ENCODE measurements at places on chromosomes 3 and 15.

DNA sequence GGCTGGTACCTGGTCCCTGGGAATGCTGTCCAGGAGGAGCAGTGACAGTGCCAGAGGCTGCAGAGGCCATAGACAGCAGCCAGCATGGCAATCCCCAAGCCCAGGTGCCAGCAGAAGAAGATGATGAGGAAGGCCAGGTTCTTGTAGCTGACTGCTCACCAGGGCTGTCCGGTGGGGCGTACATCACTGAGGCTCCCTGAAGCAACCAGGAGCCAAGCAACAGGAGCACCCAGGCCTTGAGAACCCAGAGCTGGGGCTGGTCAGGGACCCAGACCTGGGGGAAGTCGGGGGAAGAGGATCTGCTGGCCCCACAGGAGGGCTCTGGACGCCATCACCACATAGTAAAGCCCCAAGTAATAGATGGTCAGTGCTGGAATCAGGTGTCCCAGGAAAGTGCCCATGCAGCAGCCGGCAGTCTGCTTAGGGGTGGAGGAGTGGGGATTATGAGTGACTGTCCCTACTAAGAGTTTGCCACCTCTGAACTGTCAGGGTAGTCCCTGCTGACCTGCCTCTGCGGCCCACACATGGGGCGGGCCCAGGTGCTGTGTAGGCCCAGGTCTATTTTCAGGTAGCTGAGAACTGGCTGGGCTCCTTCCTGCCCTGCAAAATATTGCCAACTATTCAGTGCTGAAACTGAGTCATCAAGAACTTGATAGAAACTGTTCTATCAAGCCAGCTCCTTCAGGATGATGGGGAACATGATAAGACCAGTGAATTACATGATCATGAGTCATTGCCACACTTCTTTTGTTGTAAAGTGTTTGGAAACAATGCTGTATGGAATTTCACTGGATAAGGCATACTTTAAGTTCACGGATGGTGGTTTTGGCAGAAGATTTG, 68.7 kb downstream of the CHRD start:
- no peak for DNase-seq

- DNase-seq = no peak
These were observed 2.8 kb downstream of the SHISA5 start for GRCh38 chr3:48501196-48501595.

DNA sequence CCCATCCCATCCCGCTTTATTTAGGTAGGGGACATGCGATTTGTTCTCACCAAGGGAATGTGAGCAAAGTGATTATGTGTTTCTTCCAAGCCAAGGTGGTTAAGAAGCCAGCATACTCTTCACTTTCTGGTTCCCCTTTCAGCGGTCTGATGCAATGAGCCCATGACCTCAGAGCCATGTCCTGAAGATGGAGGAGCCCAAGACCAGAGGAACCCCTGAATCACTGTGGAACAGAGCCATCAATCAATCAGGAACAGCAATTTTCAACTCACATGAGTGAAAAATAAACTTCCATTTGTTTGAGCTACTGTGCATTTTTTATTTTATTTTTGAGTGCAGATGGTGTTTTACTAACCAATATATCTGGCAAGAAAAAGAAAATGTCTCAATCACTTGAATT, 10.8 kb downstream of the THRB start:
- no peak for DNase-seq

- no peak for DNase-seq
These were observed 477.9 kb upstream of the NECTIN3 start for GRCh38 chr3:110593749-110594148.

GRCh38 chr15:98903377-98904018, 104.1 kb downstream of the PGPEP1L start:
- no peak for DNase-seq

GRCh38 chr3:31196881-31197364, 302.5 kb upstream of the GADL1 start:
- no peak for DNase-seq

DNA sequence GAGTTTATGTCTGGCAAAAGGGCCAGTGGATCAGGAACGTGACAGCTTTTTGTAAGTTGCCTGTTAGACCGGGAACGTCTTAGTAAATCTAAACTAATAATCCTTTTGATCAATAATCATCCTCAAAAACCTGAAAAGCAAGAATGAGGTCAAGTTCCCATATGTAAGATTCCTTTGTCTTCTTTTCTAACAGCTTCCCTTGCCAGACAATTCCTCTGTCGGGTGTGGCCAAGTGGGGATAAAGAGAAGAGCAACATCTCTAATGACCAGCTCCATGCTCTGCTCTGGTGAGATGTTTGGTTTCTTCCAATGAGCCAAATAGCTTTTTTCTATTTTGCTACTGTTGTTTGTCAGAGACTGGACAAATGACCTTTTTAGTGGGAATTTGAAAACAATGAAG, 19.8 kb downstream of the FANCD2OS start:
- DNase-seq = no peak

DNA sequence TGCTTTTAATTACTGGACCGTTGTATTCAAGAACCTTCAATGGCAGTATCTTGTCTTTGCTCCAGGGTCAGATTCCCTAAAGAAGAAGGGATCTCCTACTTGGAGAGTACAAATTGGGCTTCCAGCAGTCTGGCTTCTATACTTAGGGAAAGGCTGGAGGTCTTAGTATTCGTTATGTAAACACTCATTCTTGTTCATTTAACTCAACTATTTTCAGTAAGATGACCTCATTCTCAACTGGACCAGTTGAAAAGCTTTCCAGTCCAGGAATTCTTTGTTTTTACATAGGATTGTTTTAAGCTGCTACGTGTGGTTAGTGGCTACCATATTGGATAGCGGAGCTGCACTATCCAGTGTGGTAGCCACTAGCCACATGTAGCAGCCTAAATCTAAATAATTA, 4.6 kb downstream of the SENP5 start:
- DNase-seq = no peak

DNA sequence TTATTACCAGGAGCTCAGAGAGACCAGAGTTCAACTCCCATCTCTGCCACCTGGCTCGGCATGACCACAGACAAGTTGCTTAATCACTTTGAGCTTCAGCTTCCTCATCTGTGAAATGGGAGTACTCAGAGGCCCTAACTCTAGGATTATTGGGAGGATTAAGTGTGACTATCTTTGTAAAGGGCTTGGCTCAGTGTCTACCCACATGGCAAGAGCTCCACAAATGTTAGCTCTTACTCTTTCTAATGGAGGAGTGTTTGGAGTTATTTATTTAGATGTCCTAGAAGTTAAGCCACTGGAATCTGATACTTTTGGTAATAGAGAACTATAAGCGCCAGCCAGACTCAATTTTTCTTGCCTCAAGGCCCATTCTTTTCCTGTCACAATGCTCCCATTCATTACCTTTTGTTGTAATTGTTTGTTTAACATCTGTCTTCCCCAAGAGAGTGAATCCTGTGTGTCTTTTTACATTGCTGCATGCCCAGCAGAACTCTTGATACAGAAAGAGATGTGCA, 12.3 kb upstream of the LMCD1 start:
- DNase-seq = no peak

DNA sequence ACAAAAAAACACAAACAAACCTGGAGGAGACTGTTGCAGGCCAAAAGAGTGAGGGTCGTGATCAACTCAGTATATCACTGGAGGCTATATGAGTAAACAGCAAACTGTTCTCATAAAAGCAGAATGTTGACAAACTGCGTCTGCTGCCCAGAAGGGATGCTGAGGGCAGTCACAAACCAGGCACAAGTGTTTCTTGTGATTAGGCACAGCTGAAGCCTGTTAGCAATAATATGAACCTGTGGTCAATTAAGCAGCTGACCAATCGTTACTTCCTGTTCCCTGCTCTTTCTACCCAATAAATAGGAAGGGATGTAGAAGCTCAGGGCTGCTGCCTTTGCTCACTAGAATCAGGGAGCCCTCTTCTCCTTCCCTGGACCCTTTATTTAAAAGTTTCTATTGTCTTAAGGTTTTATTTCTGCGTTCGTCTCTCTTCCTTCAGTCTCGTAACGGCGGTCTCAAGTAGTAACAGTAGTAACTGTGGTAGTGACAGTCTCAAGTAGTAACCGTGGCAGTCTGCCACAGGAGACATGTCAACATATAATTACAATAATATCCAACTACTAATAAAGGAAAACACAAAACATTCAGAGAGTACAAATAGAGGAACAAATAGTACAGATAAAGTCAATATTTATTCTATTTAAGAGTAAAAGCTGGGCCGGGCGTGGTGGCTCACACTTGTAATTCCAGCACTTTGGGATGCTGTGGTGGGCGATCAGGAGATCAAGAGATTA, 698.4 kb upstream of the CCDC54 start:
- no peak for DNase-seq

DNA sequence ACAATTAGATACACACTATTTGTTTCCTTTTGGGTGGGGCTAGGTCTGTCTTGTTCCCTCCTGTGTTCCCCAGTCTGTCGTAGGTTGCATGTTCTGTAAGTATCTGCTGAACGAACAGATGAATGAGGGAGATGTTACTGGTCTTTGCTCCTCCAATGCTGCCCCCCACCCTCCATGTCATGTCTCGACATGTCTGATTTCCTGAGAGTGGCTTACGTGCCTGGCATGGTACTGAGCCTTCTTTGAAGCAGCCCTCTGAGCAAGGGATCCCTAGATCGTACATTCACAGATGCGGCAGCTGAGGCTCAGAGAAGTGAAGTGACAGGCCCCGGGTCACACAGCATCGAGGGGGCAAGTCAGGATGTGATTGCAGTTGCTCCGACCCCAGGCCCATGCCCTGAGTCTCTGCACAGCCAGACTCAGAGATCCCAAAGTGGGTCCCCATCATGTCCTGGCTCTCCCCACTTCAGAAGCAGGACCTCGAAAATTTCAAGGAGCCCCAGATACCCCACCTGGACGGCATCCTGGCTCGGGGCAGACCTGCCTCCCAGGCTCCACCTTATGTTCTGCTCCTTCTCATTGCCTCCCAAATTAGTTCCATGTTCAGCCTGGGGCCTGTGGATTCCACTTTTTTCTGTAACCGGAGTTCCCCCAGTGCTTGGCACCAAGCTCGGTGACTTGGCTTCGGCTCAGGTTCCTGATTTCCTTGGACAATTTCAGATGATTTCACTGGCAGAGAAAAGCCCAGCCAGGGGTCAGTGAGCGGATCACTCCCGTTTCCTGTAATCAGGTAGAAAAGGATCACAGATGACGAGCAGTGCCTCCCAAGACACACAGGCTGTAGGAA, 24.7 kb downstream of the GOLGA6L2 start:
- DNase-seq = no peak

- DNase-seq = no peak
These were observed 433.8 kb upstream of the CBLB start for GRCh38 chr3:106302451-106303221.

DNA sequence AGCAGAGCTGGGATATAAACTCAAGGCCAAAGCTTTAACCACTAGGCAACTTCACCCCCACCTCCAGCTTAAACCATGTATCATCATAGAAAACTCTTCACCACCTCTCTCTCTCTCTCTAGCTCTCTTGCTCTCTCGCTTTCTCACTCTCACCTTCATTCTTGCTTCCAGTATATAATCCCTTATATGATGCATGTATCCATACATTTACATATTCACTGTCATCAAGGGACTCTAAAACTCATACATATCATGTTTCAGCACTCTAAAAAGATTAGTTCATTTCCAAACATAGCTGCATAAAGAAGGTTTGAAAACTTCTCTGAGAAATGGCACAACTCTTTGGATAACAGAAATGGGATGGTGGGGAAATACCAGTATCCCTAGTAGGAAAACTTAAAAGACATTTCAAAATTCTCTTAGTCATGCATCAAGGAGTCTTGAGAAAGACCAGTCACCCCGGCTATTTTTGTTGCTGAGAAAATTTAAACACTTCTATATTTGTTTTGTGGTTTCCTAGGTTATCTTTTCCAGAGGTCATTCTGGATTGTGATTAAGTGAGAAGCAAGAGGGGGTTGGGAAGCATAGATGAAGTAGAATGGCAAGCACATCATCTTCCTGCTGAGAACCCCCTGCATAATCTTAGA, 447.8 kb upstream of the THBS1 start:
- no peak for DNase-seq

DNA sequence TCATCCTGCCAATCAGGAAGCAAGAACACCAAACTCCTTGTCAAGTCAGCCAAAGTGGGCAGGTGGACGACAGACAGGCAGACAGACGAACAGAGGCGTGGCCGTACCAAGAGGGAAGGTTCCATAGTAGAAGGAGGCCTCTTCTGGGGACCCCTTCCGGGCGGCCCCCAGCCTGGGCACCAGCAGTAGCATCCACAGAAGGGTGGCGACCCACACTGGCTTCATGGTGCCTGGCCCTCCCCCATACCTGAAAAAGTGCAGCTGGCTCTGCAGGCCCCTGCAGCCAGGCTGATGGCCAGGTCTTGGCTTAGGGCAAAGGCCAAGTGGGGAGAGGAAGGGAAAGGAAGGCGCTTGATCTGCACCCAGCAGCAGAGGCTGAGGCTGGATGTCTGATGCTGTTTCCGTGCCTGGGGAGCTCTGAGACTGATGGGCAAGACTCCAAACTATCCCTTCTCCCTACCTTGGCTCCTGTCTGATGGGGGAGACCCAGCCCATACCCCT, 607 bp downstream of the LCTL start:
- no peak for DNase-seq

DNA sequence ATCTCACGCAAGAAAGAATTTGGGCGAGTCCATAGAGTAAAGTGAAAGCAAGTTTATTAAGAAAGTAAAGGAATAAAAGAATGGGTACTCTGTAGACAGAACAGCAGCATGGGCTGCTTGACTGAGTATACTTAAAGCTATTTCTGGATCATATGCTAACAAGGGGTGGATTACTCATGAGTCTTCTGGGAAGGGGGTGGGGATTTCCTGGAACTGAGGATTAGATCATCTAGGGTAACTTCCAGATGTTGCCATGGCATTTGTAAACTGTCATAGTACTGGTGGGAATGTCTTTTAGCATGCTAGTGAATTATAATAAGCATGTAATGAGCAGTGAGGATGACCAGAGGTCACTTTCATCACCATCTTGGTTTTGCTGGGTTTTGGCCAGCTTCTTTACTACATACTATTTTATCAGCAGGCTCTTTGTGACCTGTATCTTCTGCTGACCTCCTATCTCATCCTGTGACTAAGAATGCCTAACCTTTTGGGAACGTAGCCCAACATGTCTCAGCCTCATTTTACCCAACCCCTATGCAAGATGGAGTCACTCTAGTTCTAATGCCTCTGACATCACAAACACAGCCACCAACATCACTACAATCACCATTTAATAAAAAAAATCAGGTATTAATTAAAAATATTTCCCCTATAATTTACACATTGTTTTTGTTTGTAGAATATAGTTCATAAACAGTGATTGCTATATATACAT, 890.7 kb upstream of the EPHA6 start:
- DNase-seq = peak; percentile 5

DNA sequence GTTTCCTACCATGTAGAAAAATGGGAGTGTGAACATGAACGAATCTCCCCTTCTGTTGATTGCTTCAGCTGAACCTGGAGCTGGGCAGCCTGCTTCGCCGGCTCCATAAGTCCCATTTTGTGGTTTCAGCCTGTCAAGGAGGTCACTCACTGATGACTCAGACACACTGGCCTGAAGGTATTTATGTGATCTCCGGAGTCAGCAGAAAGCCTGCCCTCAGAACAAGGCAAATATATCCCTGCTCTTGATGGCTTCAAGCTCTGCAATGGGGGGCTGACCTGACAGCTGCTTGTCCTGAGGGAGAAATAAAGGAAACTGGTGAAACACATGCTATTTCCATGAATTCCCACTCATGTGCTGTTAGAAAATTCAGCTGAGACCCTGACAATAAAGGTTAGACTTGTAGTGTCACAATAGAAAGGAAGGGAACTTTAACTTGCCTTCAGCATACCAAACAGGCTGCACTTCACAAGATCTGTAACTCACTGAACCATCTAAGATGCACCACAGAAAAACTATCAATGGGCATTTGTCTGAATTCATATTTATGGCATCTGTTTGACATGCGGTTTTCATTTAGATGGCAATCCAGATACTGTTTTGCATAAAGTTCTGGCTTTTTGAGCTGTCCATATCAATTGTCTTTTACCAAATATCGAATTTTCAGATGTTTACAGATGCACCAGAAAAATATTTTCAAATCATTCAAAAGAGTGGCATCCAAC, 282.0 kb upstream of the VEPH1 start:
- DNase-seq = no peak

Measured in stimulated activated CD8-positive, alpha-beta memory T cell treated with anti-CD3 and anti-CD28 coated beads, Interleukin-2, amount 100 ng/mL, for 48 hours (primary cell).